Esophagus squamous epithelium (tissue), 5 donors: ENCODE measurements at places on chromosomes 16 and 17. TPM values are rescaled to one million over a fixed set of nuclear protein-coding genes. Genes with fewer than 3 reads are reported as not detected.

Gene GNG13
- total RNA-seq = not detected

Gene PRSS21
- total RNA-seq = not detected

Gene C1QTNF8
- total RNA-seq = not detected

Gene NTHL1
- total RNA-seq = 7.8 TPM

Gene SCGB1C2
- total RNA-seq = not detected

Gene MSLN
- 0.95 TPM for total RNA-seq

Gene WDR59
- total RNA-seq = 25.1 TPM

Gene ABCA3
- total RNA-seq = 0.70 TPM

Gene GAA
- total RNA-seq = 28.3 TPM

Gene SLC9A5
- not detected for total RNA-seq

Gene CLEC18B
- total RNA-seq = 0.99 TPM

Gene TANGO6
- total RNA-seq = 9.0 TPM

Gene GLTPD2
- not detected for total RNA-seq

Gene MYO19
- total RNA-seq = 46.4 TPM

Gene CACNG3
- total RNA-seq = not detected

Gene LDHD
- total RNA-seq = 14.2 TPM

Gene ADAD2
- 1.1 TPM for total RNA-seq

Gene HS3ST3A1
- 12.0 TPM for total RNA-seq

Gene DLX4
- total RNA-seq = 0.13 TPM

Gene KRTAP1-5
- not detected for total RNA-seq
